Activated gamma-delta T cell treated with anti-CD3 and anti-CD28 coated beads, Interleukin-2, amount 50 U/mL, for 16 hours (primary cell): ENCODE measurements at places on chromosomes 3 and 15.

- DNase-seq: no peak
These were observed 100.1 kb downstream of the ABI3BP start for GRCh38 chr3:100893108-100893507.

GRCh38 chr15:63051156-63052066 is 8.9 kb downstream of the TPM1 start:
- DNase-seq: no peak

DNA sequence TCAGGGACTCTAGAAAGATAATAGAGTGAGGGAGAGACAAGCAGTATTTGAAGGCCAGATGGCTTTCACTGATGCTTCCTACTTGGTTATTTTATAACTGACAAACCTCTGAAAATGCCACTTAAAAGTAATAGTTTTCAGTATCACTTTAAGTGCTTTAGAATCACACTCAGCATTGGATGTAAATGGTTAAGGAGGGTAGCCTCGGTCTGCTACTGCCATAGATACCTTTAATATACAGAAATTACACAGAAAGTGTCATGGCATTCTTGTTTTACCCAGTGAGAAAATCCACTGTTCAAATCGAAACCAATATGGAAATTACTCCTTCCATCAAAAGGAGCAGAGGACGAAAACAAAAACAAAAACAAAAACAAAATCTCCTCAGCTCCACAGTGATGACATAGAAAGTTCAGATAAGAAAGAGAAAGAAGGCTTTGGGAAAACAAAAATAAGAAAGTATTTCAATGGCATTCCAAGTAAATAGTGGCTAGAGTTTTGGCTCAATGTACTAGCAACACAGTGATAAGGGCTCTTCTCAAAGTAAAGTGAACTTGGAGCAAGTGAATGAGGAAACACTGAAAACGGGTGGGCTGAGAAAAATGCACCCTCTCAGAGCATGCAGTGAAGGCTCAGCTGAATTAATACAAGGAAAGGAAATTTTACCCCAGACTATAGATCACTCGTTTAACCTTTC is 43.2 kb upstream of the CD47 start:
- no peak for DNase-seq

DNA sequence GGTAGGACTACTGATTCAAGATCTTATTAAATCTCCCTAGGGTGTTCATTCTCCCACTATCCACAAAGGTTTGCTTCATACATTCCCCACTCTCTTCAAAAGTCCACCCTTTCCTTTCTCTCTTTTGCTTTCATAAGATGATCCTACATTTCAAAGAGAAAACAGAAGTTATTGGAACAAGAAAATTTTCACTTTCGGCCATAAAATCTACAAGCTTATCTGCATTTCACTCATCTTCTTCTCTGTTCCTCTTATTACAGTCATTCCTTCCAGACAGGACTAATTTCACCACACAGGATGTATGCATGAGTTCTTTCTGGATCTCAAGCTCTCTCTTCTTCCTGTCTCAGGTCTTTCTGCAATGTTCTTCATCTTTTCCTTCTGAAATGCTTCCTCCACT is 238.7 kb downstream of the ISL2 start:
- no peak for DNase-seq

GRCh38 chr3:141260630-141260927 is 29.0 kb downstream of the PXYLP1 start:
- DNase-seq: no peak

- DNase-seq: no peak
These were observed 38.7 kb downstream of the ANXA2 start for GRCh38 chr15:60358935-60359682.

DNA sequence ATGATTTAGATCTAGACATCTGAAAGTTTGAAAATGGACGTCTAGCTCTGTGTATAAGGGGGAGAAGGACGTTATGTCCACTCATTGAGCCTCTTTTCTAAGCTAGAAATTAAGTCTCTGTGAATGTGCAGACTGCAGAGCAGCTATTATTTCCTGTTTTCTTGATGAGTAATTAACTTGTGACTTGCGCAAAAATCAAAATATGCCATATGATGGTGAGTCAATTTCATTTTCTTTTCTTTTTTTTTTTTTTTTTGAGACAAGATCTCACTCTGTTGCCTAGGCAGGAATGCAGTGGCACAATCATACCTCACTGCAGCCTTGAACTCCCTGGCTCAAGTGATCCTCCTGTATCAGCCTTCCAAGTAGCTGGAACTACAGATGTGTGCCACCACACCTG is 14.1 kb downstream of the LACTB start:
- DNase-seq: no peak

DNA sequence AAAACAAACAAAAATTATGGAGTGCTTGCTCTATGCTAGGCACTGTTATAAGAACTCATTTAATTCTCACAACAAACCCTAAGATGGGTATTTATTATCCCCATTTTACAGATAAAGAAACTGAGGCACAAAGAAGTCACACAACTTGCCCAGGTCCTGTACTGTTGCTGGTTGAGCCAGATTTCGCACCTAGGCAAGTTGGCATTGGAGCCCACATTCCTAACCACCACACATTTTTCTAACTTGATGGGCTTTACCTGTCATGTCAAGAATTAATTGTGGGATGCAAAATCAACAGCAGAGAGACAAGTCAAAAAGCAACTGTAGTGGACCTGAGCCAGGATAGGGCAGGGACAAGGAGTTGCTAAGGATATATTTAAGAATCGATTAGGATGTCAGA is 47.9 kb upstream of the VILL start:
- DNase-seq: no peak

DNA sequence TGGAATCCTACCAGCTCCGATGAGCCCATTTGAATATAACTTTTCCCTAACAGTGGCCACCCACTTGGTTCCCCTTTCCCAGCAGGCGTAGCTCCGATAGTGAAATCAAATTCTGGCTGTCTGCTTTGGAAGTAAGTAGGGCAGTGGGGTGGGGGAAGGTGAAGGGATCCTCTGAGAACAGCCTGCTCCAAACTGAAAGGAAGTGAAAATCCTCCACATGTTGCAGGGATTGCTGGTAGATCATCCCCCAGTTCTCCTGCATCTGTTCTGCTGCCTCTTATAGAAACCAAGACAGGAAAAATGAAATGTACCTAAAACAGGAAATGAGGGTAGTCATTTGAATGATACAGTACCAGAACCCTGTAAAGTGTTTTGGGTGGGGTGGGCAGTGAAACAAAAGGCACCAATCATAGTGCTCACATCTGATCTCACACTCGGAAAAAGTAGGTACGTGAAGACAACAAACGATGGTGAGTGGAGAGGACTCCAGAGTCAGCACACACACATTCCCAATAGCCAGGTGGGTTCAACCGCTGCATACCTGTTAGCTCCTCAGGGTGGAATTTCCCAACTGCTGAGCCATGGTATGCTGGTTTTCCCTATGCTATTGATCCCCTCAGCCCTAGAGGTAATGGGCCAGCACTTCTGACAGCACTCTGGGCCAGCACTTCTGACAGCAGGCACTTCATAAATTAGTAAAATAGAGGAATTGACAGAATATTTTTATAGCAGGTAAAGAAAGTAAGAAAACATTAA is 304.9 kb upstream of the ADAMTS9 start:
- DNase-seq: no peak

DNA sequence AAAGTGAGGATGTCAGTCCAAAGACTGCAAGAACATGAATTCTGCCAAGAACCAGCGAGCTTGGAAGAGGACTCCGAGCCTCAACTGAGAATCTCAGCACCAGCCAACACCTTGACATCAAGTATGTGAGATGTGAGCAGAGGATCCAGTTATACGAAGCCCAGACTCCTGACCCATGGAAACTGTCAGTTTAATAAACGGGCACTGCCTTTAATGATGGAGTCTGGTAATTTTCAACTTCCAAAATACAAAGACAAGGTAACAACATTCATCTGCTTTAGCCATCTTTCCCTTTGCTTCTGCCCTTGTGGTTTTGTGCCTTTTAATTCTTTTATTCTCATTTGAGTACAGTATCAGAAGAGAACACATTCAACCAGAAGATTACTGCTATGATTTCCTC is 211.9 kb downstream of the ULK4 start:
- no peak for DNase-seq

GRCh38 chr15:45456212-45457106 is 66.1 kb downstream of the SLC30A4 start:
- peak; percentile 39 for DNase-seq

- no peak for DNase-seq
These were observed 780 bp downstream of the TIPARP start for GRCh38 chr3:156674911-156675829.

DNA sequence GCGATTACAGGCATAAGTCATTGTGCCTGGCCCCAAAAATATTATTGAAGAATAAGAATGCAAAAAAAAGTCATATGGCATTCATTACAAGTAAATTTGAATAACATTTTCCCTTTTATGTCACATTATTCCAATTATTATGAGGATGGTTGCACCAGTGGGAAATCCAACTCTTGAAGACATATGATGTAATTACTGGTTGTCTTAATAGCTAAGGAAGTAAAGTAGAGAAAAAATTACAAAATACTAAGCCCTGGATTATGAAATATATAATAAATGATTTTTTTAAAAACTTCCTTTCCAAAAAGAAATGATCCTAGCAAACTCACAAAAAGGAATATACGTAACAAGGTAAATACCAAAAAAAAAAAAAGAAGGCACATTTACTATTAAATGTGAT is 98.9 kb downstream of the FMN1 start:
- DNase-seq: no peak

GRCh38 chr15:78052545-78052944 is 25.0 kb downstream of the TBC1D2B start:
- no peak for DNase-seq

DNA sequence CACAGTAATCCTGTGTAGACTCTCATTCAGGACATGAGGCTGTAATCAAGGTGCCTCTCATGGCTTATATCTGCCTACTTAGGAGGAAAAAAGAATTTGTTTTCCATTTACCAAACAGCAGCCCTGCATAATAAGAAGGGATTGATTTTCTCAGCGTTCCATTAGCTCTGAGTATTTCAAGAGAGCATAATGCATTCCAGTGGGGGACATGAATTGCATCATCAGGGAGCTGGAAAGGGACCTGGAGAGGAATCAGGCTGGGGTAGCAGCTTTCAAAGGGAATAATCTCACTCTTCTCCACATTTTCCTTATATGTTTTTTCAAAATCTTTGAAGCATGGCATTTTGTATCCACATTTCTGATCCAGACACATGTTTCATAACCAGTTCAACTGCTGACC is 150.6 kb upstream of the ANKRD28 start:
- no peak for DNase-seq

DNA sequence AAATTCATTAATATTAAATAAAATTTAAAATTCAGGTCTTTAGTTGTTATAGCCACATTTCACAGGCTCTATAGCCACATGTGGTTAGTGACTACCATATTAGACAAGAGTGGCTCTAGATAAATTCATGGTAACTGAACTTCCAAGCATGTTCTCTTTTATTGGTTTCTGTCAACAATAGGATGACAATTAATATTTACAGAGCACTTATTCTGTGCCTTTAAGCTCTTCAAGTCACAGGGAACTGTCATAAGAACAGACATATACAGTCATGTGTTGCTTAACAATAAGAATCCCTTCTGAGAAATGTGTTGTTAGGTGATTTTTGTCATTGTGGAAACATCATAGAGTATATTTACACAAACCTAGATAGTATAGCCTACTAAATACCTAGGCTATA is 38.8 kb upstream of the SLC25A36 start:
- no peak for DNase-seq

DNA sequence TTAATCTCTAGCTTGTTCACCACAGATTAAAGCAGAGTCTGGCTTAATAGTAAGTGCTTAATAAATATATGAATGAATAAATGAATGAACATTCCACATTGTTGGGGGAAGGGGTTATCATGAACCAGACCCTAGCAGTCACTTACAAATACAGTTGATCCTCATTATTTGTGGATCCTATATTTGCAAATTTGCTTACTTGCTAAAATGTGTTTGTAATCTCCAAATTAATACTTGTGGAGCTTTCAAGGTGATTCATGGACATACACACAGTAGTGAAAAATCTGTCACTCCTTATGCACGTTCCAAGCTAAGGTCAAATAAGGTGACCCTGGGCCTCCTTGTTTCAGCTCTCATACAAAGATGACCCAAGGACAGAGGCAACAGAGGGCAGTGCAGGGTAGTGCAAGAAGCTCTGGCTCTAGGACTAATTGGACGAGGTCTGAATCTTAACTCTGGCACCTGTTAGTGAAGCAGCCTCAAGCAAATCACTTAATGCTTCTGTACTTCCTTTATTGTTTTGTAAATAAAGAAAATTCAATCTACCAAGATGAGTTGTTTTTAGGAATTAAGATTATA is 112.8 kb upstream of the C2CD4B start:
- DNase-seq: no peak

GRCh38 chr3:13348661-13349396 is 71.3 kb downstream of the NUP210 start:
- DNase-seq: no peak

DNA sequence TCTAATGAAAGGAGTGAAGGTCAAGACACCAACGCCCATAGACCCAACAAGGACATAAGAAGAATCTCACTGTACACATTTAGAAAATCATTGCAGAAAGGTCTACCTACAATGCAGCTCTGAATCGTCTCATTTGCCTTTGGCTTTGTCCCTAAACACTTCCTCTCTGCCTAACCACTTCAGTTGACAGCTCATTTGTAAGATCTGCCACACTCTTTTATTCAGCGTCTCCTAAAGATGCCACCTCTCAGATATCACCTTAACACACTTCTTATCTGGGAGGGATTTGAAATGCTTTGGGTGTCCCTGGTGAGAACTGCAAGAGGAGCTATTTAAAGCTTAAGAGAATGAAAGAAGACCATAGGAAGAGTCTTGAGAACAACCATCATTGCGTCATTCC is 38.7 kb downstream of the RAB27A start:
- no peak for DNase-seq

DNA sequence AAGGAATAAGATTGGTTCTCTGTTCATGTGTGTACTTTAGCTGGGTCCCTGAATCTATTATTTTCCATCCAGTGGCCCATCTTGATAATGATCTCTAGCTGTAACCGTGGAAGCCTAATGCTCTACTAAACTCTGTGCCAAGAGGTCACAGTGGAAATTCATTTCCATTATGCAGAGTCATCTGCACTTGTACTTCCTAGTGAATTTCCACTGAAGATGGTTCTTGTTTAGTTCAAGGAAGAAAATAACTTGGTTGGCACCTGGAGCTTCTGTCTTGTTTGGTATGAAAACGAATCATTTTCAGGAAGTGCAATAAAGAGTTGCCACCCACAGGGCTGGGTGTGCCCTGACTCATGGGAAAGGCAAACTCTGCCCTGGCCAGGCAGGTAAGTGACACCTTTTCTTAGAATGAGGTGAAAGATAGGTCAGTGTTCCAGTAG is 10.3 kb downstream of the LPP start:
- no peak for DNase-seq

DNA sequence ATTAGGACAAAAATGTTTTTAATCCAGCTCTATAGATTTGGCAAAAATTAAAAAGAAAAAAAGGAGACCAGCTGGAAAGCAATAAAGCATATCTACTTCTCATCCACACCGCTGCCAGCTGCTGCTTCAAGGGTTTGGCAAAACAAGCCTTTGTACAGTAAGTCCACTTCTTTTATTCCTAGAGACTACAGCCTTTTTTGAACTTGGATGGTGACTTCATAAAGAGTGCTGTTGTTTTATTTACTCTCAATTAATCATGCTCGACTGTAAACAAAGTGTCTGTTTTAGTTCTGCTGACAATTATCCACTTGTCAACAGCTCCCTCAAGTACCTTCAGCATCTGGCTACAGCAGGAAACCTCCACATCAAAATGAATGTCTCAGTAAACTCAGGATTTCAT is 12.3 kb upstream of the FOXB1 start:
- DNase-seq: no peak
